GM23338 (cell line): ENCODE measurements at places on chromosomes 2 and 18. TPM values are rescaled to one million over a fixed set of nuclear protein-coding genes. Genes with fewer than 3 reads are reported as not detected.

Gene FRZB
- 0.52 and 1.0 TPM in 2 replicates for total RNA-seq

Gene MLPH
- total RNA-seq: 15.7 and 16.5 TPM in 2 replicates

DNA sequence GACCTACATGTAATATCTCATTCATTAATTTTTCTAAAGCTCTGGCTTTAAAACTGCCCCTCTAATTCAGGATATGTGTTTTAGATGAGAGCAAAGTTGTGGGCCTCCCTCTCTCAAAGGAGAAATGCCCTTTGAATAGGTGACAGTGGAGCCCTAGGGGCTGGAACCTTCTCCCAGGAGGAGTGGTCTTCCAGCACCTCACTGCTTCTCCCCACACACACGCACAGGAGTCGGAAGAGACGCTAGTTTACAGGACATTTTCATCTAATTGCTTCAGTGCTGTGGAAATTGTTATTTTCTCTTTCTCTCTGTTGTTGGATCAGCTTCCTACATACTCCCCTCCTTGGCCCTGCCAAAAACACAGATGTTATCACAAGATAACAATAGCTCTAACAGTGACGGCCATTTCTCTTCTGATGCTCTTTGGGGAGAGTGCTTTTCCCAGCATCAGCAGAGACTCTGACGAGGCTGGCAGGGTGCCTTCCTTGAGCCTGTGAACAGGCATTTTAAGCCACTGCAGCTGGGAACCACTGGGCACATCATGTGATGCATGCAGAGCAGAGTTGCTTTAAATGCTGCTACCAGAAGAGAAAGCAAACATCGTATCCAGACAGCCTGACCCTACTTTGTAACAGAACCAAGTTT, 209.4 kb upstream of the SP5 start:
- peaks cover 56% of the 10 kb centered on the region for H3K4me1 ChIP-seq
- H3K27ac ChIP-seq: no peak overlapping the region
- no peaks in the 10 kb centered on the region; the same call in 1 of the 2 replicates for H3K27me3 ChIP-seq
- no peak overlapping the region for H3K4me3 ChIP-seq

- H3K4me3 ChIP-seq: no peak overlapping the region
- H3K4me1 ChIP-seq: no peaks in the 10 kb centered on the region
- H3K36me3 ChIP-seq: no peaks in the 10 kb centered on the region
- DNase-seq: no peak
- H3K27me3 ChIP-seq: no peaks in the 10 kb centered on the region
Measured at GRCh38 chr18:25146512-25146910, 205.5 kb downstream of the ZNF521 start.

GRCh38 chr2:193251909-193252308, 1057.2 kb upstream of the TMEFF2 start:
- H3K27me3 ChIP-seq: no peaks in the 10 kb centered on the region
- H3K4me1 ChIP-seq: peaks cover 7% of the 10 kb centered on the region; the same call in 1 of the 2 replicates
- no peak for DNase-seq
- H3K36me3 ChIP-seq: no peaks in the 10 kb centered on the region
- no peak overlapping the region for H3K4me3 ChIP-seq
- H3K27ac ChIP-seq: no peak overlapping the region

DNA sequence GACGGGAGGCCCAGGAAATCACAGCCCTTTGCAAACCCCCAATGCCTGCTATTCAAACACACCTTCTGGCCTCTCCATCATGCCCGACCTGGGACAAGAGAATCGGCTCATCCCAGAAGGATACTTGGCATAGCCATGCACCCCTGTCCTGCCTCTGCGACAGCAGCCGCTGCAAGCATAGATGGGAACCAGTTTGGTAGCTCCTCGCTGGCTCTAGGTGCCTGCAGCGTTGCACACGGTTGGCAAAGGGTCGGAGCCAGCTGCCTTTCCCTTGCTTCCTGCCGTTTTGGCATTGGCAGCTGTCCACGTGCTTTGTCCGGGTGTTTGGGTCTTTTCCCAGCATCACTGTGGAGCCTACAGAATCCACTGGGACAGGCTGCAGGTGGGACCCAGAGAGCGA, 76.9 kb downstream of the TWIST2 start:
- H3K4me3 ChIP-seq: no peak overlapping the region
- no peak for DNase-seq
- H3K27ac ChIP-seq: no peak overlapping the region
- no peaks in the 10 kb centered on the region for H3K36me3 ChIP-seq
- H3K4me1 ChIP-seq: no peaks in the 10 kb centered on the region
- H3K27me3 ChIP-seq: no peaks in the 10 kb centered on the region

- no peak overlapping the region for H3K27ac ChIP-seq
- no peak overlapping the region for H3K4me3 ChIP-seq
- DNase-seq: no peak
Measured at GRCh38 chr2:6353669-6354068, 512.0 kb downstream of the CMPK2 start.

GRCh38 chr2:27323596-27324285, 844 bp upstream of the MPV17 start:
- peak; percentile 37 for DNase-seq
- peaks cover 14% of the 10 kb centered on the region for H3K4me1 ChIP-seq
- H3K27ac ChIP-seq: peak overlapping the region; percentile 95
- H3K4me3 ChIP-seq: peak overlapping the region; percentile 99
- H3K36me3 ChIP-seq: peaks cover 18% of the 10 kb centered on the region
- no peaks in the 10 kb centered on the region for H3K27me3 ChIP-seq

DNA sequence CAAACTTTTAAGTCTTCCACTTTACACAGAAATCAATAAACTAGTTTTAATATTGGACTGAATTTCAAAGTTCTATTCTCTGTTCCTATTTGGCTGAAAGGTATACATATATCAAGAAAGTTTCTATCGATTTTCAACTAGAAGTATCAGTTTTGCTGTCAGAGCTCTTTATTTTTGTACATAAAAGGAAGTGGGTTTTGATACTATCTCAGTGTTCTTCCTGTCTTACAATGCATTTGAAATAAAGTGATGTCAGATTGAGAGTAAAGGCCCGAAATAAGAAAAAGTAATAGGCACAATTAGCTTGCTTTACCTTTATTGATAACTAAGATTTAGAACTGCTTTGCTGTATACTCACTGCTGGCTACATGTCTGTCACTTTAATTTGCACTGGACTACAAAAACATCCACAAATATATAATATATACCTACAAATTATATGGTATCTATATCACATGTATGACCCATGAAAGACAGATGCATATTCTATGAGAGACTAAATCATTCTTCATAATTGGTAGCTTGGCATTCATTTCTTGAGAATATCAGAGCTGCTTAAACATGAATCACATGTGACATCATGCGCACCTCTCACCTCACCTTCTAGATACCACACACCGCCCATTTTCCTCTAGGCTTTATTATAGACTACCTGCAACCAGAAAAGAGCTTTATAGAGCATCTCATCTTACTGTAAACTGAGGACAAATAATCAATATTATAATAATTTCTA, 83.6 kb downstream of the ASXL2 start:
- H3K27ac ChIP-seq: no peak overlapping the region
- no peak overlapping the region for H3K4me3 ChIP-seq
- DNase-seq: no peak
- no peaks in the 10 kb centered on the region for H3K4me1 ChIP-seq
- H3K36me3 ChIP-seq: peaks cover 7% of the 10 kb centered on the region; the same call in 1 of the 2 replicates

- no peak for DNase-seq
- no peak overlapping the region for H3K27ac ChIP-seq
- H3K4me3 ChIP-seq: no peak overlapping the region
- H3K27me3 ChIP-seq: no peaks in the 10 kb centered on the region
- no peaks in the 10 kb centered on the region for H3K36me3 ChIP-seq
Measured at GRCh38 chr2:56086336-56086735, 97.5 kb upstream of the CCDC85A start.

DNA sequence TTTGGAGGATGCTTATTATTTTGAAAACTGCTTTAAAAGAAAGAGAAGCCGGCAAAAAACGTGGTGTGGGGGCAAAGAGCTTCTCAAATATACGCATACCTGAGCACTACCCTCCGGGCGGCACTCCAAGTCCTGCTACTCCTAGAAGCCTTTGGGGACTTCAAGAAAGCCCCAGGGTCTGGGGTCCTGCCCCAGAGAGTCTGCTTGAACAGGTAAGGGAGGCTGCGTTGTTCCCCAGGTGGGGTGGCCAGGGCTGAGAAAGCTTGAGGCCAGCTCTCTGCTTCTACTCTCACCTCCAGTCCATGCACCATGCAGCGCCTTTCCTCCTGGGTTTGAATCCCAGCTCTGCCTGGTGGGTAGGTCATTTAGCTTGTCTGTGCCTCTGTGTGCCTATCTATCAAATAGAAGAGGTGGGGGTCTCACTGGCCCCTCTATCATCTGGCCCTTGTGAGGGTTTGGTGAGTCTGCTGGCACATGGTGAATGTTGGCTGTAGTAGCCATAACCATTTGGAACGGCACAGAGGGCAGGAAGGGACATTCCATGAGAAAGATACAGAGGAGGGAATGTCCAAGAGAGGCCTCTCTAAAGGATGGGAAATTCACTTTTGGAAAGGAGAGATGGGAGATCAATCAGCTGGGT, 19.5 kb downstream of the MALL start:
- H3K27me3 ChIP-seq: no peaks in the 10 kb centered on the region
- H3K27ac ChIP-seq: no peak overlapping the region
- H3K4me1 ChIP-seq: no peaks in the 10 kb centered on the region
- no peak overlapping the region for H3K4me3 ChIP-seq
- no peak for DNase-seq
